DND-41 (cell line): ENCODE measurements at places on chromosomes 11 and 22.

DNA sequence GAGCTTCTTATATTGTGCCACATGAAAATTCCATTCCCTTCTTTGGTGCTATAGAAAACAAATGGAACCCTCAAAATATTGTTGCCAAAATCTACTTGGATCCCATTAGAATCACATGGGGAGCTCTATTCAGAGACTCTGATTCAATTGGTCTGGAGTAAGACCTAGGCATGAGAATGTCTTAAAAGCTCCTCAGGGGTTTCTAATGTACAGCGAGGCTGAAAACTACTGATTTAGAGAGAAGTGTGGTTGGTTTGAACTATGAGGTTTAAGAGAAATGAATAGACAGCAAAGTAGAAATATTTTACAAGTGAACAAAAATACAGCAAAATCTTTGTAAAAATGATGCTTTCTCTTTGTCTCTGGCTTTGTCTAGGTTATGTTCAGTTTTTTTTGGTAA, 514.7 kb downstream of the CNTN5 start:
- no peaks in the 10 kb centered on the region for H3K27me3 ChIP-seq
- no peaks in the 10 kb centered on the region for H3K36me3 ChIP-seq
- DNase-seq, result no peak
- H3K4me3 ChIP-seq, result no peak overlapping the region
- H3K27ac ChIP-seq, result no peak overlapping the region

- no peaks in the 10 kb centered on the region for H3K4me1 ChIP-seq
- H3K27me3 ChIP-seq, result peaks cover 14% of the 10 kb centered on the region
- no peaks in the 10 kb centered on the region for H3K36me3 ChIP-seq
- no peak overlapping the region for H3K4me3 ChIP-seq
- DNase-seq, result no peak
Observed at GRCh38 chr11:61588728-61589191, 7.9 kb upstream of the SYT7 start.

GRCh38 chr11:64501500-64502427, 89.3 kb upstream of the SLC22A12 start:
- DNase-seq, result no peak
- H3K4me1 ChIP-seq, result no peaks in the 10 kb centered on the region
- no peak overlapping the region for H3K4me3 ChIP-seq
- H3K36me3 ChIP-seq, result no peaks in the 10 kb centered on the region

DNA sequence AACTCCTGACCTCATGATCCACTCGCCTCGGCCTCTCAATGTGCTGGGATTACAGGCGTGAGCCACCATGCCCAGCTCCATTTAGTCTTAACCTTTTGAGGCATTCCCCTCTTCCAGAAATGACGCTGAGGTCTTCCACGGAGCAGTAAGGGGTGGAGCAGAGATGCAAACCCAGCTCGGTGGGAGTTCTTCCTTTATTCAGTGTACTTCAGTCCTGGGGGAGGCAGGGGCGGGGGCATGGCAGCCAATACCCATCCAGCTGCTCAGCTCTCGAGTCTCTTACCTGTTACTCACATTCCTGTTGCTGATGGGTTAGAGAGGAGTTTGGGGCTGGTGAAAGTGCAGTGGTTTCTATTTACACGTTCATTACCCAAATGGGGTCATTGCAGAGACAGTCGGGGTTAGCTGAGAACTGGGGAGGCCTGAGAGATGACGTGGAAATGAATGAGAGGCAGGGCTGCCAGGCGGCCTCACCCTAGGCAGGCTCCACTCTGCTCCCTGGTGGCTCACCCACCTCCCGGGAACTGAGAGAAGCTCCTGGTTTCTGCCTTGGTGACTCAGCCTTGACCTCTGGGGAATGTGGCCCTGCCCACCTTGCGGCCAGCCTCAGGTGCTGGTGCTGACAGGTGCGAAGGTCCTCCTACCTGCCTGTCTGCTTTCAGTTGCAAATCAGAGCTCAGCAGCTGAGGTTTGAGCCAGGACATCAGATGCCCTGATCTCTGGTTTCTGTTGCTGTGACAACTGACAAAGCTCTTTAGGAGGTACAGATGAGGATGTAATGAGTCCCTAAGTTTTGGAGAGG, 13.4 kb upstream of the ST14 start:
- H3K4me3 ChIP-seq, result no peak overlapping the region
- H3K4me1 ChIP-seq, result no peaks in the 10 kb centered on the region
- no peak for DNase-seq
- H3K27me3 ChIP-seq, result no peaks in the 10 kb centered on the region

GRCh38 chr11:59643390-59643789, 25.4 kb downstream of the PATL1 start:
- H3K36me3 ChIP-seq, result peaks cover 91% of the 10 kb centered on the region
- no peak overlapping the region for H3K4me3 ChIP-seq
- H3K27me3 ChIP-seq, result no peaks in the 10 kb centered on the region
- no peaks in the 10 kb centered on the region for H3K4me1 ChIP-seq
- H3K27ac ChIP-seq, result no peak overlapping the region

DNA sequence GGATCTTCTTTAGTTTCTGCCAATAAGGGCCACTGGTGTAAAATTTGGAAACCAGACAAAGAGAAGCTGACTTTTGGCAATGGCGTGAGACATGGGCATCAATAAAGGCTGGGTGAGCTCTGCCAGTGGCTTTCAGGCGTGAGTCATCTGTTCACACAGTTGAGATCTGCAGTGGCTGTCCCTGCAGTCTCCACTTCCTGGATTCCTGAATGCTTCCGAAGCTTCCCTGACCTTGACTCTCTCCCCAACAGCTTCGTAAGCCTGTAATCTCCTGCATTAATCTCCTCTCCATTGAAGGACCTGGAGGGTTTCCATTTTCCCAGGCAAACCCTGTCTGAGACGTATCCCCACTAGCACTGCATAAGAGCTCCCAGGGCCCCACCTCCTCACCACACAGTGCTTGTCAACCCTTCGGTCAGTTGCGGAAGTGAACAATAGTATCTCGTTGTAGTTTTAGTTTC, 574.7 kb downstream of the TBC1D22A start:
- DNase-seq, result no peak
- no peaks in the 10 kb centered on the region for H3K36me3 ChIP-seq
- H3K27ac ChIP-seq, result no peak overlapping the region
- H3K27me3 ChIP-seq, result peaks cover 6% of the 10 kb centered on the region
- no peaks in the 10 kb centered on the region for H3K4me1 ChIP-seq

DNA sequence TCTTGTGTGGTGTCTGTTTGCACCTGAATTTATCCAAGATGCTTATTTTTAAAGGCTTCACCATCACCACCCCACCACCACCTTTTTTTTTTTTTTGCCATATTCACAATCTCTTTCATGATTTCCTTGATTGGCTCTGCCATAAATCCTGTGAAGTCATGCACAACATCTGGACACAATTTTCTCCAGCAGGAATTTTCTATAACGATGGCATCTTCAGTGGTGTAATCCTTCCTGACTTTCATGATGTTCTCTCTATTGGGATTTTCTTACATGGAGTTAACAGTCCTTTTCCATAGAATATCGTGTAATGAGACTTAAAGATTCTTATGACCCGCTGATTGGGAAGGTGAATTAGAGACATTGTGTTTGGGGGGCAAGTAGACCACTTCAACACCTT, 17.8 kb downstream of the ZFP91 start:
- no peaks in the 10 kb centered on the region for H3K27me3 ChIP-seq
- no peak for DNase-seq
- no peak overlapping the region for H3K27ac ChIP-seq

GRCh38 chr11:106031202-106031810, 9.3 kb upstream of the MSANTD4 start:
- no peaks in the 10 kb centered on the region for H3K36me3 ChIP-seq
- no peaks in the 10 kb centered on the region for H3K27me3 ChIP-seq
- no peaks in the 10 kb centered on the region for H3K4me1 ChIP-seq
- H3K4me3 ChIP-seq, result no peak overlapping the region
- no peak for DNase-seq
- no peak overlapping the region for H3K27ac ChIP-seq

- H3K4me3 ChIP-seq, result no peak overlapping the region
- no peak for DNase-seq
- peaks cover 61% of the 10 kb centered on the region for H3K36me3 ChIP-seq
- H3K27me3 ChIP-seq, result no peaks in the 10 kb centered on the region
- no peak overlapping the region for H3K27ac ChIP-seq
Observed at GRCh38 chr11:10763766-10764165, 12.7 kb downstream of the CTR9 start.

GRCh38 chr11:65127473-65128181, 5.5 kb downstream of the MRPL49 start:
- H3K36me3 ChIP-seq, result peaks cover 86% of the 10 kb centered on the region
- no peak overlapping the region for H3K4me3 ChIP-seq
- no peak for DNase-seq
- H3K27ac ChIP-seq, result no peak overlapping the region
- peaks cover 21% of the 10 kb centered on the region for H3K4me1 ChIP-seq

DNA sequence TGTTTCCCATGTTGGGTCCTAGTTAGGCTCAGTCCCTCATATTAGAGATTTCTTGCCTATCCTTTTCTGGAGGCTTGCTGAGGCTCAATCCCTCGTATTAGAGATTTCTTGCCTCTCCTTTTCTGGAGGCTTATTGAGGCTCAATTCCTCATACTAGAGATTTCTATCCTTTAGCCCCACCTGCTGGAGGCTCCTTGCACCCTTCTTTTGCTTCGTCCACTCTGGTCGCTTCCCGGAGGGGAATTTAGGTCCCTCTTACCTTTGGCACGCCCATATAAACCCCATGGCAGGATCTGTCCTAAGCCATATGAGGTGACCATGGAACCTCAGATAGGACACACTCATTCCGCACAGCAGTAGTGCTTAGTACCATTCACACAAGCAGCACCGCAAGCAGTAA, 15.9 kb downstream of the CYP2D6 start:
- DNase-seq, result no peak
- 0 out of 2 replicates have a peak, but pooled peaks cover 2% of the 10 kb centered on the region for H3K36me3 ChIP-seq
- H3K27ac ChIP-seq, result no peak overlapping the region

GRCh38 chr22:39612811-39613548, 42.4 kb downstream of the CACNA1I start:
- H3K27ac ChIP-seq, result no peak overlapping the region
- peaks cover 11% of the 10 kb centered on the region for H3K4me1 ChIP-seq
- DNase-seq, result no peak
- no peaks in the 10 kb centered on the region for H3K36me3 ChIP-seq
- H3K27me3 ChIP-seq, result peaks cover 6% of the 10 kb centered on the region
- H3K4me3 ChIP-seq, result no peak overlapping the region

GRCh38 chr22:49965091-49966040, 4.8 kb downstream of the PIM3 start:
- no peak for DNase-seq
- peaks cover 32% of the 10 kb centered on the region for H3K4me1 ChIP-seq
- H3K27me3 ChIP-seq, result no peaks in the 10 kb centered on the region
- no peak overlapping the region for H3K4me3 ChIP-seq
- H3K27ac ChIP-seq, result no peak overlapping the region

GRCh38 chr11:75733431-75734107, 15.9 kb downstream of the MOGAT2 start:
- no peak overlapping the region for H3K4me3 ChIP-seq
- H3K4me1 ChIP-seq, result no peaks in the 10 kb centered on the region
- peaks cover 28% of the 10 kb centered on the region for H3K27me3 ChIP-seq

DNA sequence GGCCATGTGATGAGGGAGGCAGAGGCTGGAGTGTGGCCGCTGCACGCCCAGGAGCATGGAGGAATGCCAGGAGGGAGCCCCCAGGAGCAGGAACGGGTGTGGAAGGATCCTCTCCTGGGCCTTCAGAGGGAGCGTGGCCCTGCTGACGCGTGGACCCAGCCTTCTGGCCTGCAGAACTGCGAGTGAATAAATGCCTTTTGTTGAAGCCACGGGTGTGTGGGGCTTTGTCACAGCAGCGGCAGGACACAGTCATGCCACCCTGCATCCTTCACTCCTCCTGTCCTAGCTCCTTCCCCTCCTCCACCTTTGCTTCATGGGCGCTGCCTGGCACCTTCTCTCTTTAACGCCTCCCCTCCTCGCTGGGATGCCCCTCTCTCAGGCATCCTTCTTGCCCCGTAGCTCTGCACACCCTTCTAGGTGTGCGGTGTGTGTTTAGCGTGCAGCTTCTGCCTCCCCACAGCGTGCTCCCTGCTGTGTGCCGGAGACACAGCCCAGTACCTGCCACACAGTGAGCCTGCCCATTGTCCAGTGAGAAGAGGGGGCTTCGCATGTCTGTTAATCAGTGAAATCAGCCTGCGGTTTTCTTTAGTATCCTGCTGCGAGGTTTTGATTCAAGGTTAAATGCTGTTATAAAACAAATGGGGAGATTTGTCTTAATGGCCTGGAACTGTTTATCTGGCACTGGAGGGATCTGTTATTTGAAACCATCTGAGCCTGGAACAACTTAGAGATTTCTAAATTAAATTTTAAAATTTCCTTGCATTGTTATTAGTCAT, 459.6 kb downstream of the TBC1D22A start:
- no peak overlapping the region for H3K4me3 ChIP-seq
- DNase-seq, result no peak
- no peaks in the 10 kb centered on the region for H3K36me3 ChIP-seq
- H3K4me1 ChIP-seq, result no peaks in the 10 kb centered on the region
- H3K27me3 ChIP-seq, result no peaks in the 10 kb centered on the region

DNA sequence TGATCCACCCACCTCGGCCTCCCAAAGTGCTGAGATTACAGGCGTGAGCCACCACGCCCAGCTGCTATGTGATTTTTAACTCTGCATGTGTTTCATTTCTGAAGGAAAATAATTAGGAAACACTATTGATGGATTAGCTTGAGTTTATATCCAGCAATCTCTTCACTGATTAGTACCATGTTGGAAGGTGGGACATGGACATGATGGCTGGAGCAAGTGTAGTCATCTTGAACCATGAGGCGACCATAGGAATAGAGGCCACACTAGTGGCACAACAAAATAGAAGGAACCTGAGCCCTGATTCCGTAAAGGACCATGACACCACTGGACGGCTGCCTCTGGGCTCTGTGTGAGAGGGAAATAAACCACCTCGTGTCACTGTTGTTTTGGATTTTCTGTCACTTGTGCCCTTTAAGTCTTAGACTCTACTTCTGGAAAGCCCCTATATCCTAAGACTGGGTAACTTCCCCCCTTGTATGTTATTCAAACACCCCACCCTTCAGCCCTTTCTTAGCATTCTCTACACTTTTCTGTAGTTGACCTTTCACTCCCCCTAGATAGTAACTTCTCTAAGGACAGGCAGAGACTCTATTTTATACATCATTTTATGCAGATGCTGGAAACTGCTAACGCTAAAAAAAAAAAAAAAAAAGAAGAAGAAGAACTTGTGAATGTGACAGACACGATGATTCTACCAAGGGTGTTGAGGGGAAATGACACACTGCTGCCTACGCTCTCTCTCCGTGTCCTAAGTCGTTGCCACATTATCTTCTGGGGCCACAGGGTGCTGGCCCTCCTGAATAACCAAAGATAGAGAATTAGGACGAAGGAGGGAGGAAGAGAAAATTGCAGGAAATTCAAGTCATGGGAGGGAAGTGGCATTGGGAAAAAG, 2.7 kb upstream of the VPS37C start:
- peaks cover 23% of the 10 kb centered on the region for H3K4me1 ChIP-seq
- no peaks in the 10 kb centered on the region for H3K36me3 ChIP-seq
- H3K27me3 ChIP-seq, result no peaks in the 10 kb centered on the region
- no peak overlapping the region for H3K27ac ChIP-seq
- no peak for DNase-seq
